ENCODE measurements at places on chromosomes 1 and 21. TPM values are rescaled to one million over a fixed set of nuclear protein-coding genes. Genes with fewer than 3 reads are reported as not detected.
A peak's percentile ranks its signal among the peaks of the same experiment; 100 is the strongest.

S100A9 gene
- not detected for total RNA-seq

DNA sequence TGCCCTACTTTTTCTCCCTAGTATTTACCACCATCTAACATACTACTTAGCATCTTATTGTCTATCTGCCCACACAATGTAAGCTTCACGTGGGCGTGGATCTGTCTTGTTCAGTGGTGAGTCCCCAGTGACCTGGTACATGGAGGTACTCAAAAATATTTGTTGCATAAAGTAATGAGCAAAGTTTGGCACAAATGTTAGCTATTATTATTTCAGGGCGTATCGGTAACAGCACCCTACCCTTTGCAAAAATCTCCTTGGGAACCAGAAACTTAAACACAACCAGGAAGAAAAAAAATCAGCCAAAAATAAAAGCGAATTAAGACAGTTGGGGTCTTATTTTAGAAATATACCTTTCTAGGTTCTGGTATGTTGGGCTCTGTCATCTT lies 454 bp upstream of the NENF start:
- DNase-seq = peak; percentile 3

DNA sequence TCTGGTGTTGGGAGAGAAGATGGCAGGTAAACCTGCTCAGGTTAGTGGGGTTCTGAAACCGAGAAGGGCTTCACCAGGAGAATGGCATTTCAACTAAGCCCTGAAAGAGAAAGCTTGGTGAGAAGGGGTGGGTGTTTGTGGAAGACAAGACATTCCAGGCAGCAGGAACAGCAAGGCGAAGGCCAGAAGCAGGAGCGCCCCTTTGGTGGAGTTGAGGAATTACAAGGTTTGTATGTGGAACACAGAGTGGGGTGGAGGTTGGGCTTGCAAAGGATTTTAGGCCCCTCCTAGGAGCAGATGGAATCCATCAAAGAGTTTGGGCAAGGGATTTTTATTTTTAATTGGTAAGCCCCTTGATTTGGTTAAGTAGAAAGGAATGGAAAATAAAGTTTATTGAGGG lies 24.8 kb upstream of the ELOA start:
- peak; percentile 47 for DNase-seq

DNA sequence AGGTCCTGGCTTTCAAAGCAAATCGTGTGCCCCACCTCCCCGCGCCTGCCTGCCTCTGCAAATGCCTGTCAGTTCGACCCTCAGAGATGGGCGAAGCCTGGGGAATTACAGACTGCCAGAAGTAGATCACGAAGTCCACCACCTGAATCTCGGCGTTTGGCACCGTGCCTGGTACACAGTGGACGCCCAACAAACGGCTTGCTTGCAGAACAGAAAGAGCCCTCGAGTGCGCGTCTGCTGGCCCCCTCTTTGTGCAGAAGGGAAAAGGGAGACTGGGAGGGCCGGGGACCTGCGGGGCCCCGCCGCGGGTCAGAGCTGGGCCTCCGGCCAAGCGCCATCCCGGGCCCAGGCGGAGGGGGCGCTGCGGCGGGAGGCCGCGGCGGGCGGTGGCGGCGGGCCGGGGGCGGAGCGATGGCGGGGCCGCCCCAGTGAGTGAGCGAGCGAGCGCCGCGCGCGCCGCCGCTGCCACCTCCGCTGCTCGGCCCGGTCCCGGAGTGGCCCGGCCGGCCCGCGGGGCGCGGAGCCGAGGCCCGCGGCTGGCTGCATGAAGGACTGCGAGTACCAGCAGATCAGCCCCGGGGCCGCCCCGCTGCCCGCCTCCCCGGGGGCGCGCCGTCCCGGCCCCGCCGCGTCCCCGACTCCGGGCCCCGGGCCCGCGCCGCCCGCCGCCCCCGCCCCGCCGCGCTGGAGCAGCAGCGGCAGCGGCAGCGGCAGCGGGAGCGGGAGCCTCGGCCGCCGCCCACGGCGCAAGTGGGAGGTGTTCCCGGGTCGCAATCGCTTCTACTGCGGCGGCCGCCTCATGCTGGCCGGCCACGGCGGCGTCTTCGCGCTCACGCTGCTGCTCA lies at the start of gene ZDHHC18:
Gene ZDHHC18, plus strand, starts transcription at position 428 of the 845 bp plus-strand sequence. Its CDS starts 117 bp downstream, at position 545.
- DNase-seq = no peak
